Frontal cortex (tissue), 4 donors: ENCODE measurements at places on chromosomes 12 and 14.

DNA sequence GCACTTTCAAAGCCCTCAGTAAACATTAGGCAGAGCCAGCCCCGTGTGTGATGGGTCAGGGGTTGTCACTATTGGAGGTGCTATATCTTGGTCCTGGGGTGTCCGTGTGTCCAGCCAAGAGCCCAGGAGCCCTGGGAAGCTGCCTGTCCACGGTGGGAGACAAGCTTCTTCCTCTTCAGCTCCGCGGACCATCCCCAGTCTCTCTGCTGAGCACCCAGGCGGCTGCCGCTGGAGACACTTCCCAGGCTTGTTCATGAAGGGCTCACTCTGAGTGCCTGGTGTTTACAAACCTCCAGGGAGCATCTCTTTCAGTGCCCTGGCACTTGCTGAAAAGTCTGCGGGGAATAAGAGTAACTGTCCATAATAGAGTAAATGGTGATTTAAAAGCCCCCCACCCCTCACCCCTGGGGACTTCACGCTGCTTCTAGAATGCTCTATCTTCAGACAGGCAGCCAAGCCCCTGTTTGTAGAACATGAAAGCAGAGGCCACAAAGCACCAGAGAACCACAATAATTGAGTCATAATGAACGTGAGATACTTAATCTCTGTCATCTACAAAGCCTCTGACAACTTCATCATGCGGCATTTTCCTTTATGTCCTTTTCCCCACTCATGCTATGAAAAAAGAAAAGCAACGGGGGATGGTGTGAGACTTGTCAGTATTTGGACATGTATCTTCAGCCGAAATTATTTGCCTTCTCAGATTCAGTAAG is 178.6 kb downstream of the TMEM132C start:
- DNase-seq = no peak

DNA sequence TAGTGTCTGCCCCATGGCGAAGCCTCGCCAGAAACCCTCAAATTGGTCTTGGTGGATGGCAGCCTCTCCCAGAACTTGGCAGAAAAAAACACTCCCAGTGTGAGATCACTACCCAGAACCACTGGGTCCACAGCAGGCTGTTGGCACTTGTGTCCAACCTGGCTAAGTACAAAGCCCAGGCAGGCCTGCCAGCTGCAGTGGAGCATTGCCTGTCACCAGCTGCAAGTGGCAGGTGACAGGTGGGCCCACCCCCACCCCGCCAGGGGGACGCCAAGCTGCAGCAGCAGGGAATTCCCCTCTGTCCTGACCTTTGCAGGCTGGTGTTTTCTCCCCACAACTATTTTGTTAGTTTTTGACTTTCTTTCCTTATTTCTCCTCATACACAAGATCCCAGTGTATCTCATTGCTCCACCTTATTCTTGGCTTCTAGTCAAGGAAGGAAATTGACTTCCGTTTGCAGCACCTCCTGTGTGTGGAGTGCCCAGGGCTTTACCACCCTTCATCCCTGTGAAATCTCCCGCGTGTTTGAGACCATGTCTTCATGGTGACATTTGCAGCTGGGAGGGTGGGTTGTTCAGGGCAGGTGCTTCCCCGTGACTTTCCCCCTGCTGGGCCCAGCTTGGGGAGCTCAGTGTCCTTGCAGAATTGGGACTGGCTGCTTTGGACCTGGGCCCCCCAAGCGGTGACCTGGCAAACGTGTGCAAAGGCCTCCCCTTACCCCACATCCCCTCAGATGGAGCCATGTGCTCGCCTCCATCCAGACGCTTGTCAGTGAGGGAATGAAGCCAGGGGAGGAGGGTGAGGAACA is 73.8 kb upstream of the RIN3 start:
- no peak for DNase-seq

- DNase-seq = no peak
These were observed 280.3 kb upstream of the DIO2 start for GRCh38 chr14:80491650-80492049.

DNA sequence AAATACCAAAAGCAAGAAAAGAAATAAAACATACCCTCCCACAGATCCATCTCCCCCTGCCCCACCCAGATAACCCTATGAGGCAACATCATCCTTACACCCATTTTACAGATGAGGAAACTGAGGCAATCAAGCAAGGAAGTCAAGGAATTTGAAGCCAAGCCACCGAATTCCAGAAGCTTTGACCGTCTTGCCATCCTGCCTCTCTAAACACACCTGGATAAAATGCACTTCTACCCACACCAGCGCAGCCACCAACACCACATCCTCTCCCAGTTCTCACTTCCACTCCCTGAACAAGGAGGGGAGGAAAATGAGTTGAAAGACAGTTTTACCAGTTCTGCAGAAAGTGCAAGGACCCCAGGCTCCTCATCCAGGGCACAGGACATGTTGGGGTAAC is 13.6 kb downstream of the CMKLR1 start:
- no peak for DNase-seq
